ENCODE measurements at places on chromosomes 11 and 22.

GRCh38 chr11:62911137-62912130 is 9.7 kb downstream of the CHRM1 start:
- no peak for DNase-seq

GRCh38 chr22:20677684-20678242 is 96.2 kb upstream of the SERPIND1 start:
- DNase-seq = no peak

DNA sequence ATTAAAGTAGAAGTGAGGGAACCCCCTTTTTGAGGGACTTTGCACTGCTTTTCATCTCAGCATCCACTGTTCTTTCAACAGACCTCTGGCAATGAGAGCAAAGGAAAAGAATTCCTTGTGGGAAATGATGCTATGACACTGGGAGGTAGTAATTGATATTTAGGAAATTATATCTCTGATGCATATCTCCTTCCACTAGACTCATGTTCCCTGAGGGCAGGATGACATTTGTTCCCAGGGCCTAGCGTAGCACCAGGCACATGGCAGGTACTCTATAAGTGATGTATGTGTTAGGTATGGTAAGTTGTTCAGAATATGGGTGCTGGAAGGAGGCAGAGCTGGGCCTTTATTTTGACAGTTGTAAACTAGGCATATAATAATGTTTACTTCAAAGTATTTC is 142.9 kb downstream of the CCDC81 start:
- DNase-seq = no peak

DNA sequence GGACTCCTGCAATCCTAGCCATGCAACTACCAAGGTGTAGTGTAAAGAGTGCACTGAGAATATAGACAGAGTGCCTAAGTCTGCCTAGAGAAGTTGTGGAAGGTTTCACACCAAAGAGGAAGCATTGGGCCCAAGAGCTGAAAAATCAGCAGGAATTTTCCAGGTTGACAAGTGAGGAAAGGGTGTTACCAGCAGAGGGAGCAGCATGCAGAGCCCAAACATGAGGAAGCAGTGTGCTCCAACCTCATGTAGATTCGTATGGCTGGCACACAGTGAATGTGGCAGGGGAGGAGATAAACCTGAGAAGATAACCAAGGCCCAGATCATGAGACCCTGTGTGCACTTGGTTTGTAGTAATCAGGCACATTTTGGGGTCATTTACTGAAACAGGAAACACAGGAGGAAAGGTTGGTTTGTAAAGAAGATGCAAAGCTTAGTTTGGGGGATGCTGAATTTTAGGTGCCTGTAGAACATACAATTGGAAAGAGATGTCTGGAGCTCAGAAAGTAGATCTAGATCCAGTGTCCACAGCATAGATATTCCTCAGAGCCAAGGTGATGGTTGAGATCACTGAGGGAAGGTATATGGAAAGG is 1.7 kb downstream of the HPX start:
- no peak for DNase-seq

DNA sequence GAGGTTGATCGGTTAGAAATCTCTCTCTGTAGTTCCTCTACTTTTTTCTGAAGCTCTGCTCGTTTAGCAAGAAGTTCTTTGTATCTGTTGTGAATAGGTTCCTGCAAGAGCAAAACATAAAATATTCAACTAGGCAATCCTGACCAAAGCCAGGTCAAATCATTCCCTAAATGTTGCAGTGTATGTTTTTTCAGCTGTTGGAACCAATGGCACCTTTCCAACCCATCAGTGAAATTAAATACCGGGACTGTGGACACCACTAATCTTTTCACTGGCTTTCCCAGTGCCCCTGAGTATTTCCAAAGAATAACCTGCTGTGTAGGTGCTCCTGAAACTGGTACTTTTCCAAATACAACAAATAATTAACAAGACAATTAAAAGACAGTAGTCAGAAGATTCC is 45.1 kb downstream of the CEP57 start:
- DNase-seq = no peak

GRCh38 chr11:47270331-47271271 is 668 bp downstream of the MADD start:
- peak; percentile 12 for DNase-seq

GRCh38 chr11:3096909-3097530 is 39.8 kb upstream of the CARS1 start:
- DNase-seq = no peak

- DNase-seq = no peak
Measured at GRCh38 chr11:70018816-70019215, 59.3 kb upstream of the ANO1 start.

GRCh38 chr11:117875382-117876058 is 938 bp downstream of the FXYD6 start:
- DNase-seq = no peak

DNA sequence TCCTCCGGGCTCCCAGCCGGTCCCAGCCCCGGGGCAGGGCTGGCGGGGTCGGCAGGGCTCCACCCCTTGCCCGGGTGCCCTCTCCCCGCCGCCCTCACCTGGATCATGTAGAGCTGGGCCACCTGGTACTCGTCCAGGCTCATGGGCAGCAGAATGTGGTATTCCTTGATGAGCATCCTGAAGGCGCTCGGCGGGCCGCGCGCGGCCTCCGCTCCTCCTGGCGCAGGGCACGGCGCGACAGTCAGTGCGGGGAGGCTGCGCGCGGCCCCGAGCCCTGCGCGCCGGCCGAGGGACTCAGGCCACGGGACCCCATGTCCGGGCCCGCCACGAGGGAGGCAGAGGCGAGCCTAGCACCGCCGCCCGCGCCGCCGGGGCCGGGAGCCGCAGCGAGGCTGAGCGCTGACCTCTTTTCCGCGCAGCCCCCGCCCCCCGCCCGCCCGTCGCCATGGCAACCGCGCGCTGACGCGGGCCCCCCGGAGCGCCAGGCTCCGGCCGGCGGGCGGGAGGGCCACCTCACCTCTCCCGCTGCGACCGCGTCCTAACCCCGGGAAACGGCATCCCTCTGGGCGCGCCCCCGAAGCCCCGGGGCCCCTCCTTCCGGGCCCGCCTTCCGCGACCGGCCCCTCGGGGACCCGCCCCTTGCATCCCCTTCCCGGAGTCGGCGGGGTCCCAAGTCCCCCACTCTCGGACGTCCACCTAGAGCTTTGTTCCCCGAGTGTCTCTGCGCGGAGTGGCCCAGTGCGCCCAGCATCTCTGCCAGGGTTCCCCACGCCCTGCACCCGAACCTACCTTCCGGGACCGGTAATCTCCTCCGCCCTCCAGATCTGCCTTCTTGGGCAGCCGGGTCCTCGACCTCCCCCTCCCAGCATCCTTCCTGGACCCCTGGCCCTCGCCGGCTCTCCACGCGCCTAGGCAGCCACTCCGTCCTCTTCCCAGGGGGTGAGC is 886 bp downstream of the PITPNM1 start:
- no peak for DNase-seq

DNA sequence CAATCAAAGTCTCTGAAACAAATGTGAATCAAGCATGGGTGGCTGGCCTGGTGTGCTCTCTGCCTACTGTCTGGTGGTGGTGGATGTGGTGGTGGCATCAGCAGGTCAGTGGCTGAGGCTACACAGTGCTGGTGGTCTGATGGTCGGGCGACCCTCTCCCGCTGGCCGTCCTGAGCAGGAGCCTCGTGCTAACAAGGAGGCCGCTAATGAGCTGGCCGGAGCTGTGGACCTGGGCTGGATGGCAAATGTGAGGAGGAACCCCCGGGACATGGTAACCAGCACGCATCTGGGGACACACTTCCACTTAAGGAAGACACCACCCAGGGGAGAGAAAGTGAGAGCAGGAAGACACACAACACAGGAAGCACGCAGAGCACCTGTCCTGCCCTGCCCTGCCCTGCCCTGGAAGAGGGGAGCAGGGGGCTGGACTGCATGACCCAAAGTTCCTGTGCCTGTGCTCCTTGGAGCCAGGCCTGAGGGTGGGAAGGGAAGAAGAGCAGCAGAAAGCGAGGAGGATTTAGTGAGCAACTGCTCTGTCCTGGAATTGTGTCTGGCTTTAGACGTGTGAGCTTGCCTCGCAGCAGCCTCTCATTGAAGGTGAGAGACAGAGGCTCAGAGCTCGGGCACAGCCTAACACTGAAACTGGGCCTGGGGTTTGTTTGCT is 23.7 kb downstream of the SLC37A2 start:
- DNase-seq = no peak

GRCh38 chr11:20399498-20399897 is 12.0 kb downstream of the PRMT3 start:
- DNase-seq = no peak

DNA sequence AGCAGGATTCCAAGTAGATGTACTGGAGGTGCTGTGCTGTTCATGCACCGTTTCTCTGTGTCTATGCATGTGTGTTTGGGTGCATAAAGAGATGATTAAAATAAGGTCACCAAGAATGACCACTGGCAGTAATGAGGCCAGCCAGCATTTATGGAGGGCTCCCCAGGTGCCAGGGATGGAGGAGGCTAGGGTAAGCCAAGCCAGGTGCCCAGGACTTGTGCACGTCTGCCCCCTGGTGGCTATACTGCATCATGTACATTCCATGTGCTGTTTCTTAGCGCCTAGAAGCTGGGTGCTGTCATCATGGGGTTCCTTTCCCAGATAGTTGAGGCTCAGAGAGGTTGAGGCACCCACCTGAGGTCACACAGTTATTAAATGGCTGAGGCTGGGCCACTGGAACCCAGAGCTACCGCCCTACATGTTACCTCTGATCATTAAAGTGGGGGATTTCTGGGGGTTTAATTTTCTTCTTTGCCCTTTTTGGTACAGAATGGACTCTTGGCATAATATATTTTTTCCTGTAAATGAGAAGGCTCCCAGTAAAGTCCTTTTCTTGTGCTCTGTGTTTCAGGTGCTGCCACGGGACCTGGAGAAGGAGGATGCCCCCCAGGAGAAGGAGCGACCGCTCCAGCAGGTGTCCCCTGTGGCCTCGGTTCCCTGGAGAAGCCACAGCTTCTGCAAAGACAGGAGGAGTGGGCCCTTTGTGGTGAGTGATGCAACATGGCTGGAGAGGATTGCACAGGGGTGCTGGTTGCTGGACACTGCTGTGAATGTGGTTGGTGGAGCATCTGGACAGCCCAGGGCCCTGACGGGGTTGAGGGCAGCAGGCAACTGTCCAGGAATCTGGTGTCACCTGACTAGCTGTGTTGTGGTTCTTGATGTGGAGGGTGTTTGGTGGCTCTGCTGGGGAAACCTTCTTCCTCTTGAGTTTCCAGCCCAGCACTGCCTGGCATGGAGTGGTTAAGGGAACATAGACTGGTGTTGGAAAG is 96.4 kb downstream of the KIAA1671 start:
- peak; percentile 53 for DNase-seq

DNA sequence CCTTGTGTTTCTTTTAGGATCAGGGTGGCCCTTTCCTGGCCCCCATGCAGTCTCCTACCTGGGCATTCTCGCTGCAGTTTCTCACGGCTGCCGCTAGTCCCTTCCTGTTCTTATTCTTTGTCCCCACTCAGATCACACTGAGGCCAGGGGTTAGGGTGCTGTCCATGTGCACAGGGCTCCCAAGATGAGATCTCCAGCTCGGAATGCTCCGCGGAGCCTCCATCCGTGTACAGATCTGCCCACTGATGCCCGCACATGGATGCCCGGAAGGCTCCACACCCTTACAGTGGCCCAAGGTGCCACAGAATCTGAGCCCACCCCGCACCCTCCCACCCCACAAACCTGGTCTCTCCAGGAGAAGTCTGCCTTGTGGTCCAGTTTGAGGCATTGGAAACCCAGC is 457.3 kb downstream of the TBC1D22A start:
- DNase-seq = no peak

GRCh38 chr22:43128116-43128515 is 15.1 kb downstream of the MCAT start:
- DNase-seq = no peak

DNA sequence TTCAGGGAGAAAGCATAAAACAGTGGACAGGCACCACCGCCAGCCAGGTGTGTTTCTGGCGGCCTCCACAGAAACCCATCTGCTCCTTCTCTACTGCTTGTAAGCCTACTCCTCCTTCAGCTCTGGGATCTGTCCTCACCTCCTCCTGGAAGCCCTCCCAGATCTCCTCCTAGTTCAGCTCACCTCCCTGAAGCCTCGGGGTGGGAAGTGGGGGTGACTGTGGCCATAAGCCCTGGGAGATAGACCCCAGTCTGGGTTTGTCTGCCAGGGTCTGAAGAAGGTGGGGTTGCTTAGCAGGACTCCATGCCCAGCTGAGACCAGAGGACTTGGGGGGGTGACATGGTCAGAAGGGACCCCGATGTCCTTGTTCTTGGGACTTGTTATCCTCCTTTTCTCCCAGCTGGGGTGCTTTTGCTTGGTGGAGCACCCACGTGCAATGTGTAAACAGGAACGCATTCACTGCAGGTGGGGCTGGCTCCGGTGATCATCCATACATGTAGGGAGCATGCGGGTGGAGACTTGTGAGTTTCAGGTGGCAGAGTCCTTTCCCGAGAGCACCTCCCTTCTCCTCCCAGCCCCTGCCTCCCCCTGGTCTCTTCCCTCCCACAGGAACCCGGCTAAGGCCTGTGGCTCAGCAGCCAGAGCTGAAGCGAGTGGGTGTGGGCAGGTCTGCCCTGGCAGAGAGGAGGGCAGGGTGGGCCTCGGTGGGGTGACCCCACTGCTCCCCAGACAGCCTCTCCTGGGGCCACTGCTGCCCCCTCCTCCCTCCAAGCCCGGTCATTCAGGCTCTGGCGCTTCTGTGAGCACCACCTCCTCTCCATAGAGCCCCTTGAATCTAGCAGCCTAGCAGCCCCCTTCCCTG is 25.9 kb downstream of the MRGPRG start:
- no peak for DNase-seq

GRCh38 chr22:23054531-23055257 is 15.6 kb upstream of the GNAZ start:
- DNase-seq = no peak

- DNase-seq = no peak
Measured at GRCh38 chr22:31586137-31586920, 75.7 kb downstream of the PISD start.

GRCh38 chr22:32991353-32992101 is 66.7 kb downstream of the SYN3 start:
- no peak for DNase-seq
